IPS DF 6.9 (cell line): ENCODE measurements at places on chromosomes 16 and 17.

DNA sequence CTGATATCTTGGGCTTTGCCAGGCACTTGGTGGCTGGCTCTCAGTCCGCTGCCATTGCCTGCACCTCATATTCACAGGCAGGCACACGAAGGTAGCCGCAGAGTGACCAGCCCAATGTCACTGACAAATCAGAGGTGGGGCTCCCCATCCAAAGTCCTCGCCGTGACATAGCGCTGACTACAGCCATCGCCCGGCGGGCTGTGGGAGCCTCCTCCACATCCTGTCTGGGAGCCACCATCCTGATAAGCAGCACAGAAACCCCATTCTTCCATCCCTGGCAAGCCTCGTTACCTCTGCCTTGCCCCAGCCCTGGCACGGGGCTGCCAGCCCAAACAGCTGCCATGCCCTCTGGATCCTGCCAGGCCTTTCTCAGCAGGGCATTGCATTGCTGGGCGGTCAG, 437.8 kb downstream of the SLC39A11 start:
- DNase-seq, result no peak

- peak; percentile 75 for DNase-seq
These were observed 7.2 kb downstream of the GRIN2C start for GRCh38 chr17:74852237-74853047.

DNA sequence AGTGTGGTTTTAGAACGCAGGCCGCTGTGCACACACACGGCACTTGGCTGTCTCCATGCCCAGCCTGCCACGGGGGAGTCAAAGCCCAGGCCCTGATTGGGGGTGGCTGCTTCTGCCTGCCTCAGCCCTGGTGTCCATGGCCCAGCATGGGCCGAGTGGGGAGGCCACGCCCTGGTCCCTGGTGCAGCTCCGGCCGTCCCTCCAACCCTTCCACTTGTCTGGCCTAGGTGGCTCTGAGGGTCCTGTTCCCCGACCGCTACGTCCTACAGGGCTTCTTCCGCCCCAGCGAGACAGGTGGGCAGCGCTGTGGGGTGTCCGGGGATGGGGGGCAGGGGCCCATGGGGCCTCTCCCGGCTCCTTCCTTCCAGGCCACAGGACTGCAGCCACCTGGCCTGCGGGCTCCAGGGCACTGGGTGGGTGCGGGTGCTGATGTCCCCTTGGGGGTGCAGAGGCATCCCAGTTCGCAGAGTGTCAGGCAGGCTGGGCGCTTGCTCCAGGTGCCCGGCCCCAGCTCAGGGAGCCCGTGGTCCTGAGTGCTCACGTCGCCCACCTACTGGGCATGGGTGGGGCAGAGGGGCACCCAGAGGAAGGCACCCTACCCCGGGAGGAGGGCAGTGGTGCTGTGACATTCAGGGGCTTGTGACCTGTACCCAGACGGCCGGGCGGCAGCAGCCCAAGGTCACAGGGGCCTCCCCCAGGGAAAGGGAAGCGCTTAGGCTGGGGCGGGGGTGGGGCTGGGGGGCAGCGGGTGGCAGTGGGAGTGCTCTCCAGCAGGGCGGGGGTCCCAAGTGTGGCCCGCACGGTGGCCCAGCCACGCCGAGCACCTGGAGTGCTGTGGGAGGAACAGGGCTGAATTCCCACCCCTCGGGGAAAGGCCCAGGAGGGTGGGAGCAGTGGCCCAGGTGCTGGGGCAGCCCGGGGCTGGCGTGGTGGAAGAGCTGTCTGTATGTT, 11.8 kb downstream of the CENPX start:
- no peak for DNase-seq

GRCh38 chr17:61149106-61149825, 250.4 kb upstream of the TBX2 start:
- DNase-seq, result no peak

DNA sequence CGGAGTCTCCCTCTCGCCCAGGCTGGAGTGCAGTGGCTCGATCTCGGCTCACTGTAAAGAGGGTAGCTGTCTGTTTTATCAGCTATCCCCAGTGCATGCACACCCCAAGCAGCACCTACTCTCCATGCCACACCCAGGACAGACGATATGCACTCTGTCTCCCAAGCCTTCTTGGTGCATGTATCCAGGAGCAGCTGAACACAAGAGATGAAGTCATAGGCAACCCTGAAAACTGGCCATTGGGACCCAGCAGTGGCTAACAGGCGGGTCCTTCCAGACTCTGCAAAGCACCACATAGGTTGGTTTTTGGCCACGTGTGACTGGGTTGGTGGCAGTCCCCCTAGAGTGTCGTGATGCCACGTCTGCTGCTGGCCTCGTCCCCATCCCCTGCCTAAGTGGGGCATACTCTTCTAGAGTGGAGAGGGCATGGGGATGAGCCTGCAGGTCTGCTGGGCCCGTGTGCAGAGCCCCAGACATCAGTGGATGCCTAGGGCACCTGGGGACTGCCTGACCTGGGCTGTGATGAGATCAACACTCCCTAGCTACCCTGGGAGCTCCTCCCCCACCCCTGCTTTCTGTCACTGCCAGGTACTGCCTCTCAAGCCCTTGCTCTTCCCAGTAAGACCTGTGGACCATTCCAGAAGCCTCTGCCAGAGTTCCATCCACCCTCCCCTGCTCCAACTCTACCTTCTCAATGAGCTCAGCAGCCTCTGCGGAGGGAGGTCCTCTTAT, 9.3 kb downstream of the PDE6G start:
- no peak for DNase-seq

DNA sequence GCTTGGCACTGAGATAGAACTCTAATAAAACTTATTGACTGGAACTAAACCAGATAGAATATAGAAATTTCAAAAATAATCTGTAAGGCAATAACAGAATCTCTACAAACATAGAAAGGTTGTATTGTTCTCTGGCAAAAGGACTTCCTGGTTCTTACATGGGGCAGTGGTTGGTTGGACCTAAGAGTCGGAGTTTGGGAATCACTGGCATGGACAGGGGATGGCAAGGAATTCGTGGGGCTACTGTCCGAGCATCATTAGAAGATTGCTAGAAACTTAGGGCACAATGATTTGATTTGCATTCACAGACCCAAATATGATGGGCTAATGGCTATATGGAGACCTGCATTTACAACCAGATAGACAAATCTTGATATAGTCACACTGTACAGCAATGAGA, 103.8 kb upstream of the GOT2 start:
- no peak for DNase-seq

DNA sequence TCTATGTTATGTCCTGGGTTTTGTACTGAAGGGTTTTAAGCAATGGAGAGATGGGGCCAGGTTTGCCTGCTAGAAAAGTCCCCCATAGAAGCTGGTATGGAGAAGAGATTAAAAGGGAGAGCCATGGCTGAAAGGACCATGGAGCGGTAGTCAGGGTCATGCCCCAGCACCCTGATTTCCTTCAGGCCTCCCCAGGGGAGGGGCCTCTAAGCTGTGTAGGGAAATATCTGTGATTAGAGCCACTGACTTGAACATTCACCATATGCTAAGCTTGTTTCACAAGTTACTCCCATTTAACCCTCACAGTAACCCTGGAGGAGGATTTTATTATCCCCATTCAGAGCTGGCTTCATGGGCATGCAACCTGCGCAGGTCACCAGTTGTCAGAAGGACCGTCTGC, 3.8 kb upstream of the ATP2A3 start:
- no peak for DNase-seq

DNA sequence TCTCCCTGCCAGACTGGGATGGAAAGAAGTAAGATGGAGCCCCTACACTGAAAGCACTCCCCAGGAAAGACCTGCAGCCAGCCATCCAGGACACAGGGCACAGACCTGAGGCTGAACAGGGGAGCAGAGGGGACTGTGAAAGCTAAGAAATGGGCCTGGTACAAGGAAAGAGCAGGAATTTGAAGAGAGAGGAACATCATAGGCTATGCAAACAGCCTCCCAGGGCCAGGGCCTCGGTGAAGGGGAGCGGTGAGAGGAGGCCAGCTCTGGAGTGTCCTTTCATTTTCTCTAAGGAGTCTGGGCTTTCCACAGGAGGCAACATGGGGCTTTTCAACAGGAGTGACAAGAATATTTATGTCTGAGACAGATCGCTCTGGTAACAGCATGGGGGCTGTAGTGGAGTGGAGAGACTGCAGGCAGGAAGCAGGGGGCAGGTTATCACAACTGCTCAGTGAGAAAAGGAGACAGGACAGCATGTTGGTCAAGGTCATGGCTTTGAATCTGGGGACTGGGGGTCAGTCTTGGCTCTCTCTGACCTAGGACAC, 50.1 kb downstream of the TOM1L2 start:
- no peak for DNase-seq

DNA sequence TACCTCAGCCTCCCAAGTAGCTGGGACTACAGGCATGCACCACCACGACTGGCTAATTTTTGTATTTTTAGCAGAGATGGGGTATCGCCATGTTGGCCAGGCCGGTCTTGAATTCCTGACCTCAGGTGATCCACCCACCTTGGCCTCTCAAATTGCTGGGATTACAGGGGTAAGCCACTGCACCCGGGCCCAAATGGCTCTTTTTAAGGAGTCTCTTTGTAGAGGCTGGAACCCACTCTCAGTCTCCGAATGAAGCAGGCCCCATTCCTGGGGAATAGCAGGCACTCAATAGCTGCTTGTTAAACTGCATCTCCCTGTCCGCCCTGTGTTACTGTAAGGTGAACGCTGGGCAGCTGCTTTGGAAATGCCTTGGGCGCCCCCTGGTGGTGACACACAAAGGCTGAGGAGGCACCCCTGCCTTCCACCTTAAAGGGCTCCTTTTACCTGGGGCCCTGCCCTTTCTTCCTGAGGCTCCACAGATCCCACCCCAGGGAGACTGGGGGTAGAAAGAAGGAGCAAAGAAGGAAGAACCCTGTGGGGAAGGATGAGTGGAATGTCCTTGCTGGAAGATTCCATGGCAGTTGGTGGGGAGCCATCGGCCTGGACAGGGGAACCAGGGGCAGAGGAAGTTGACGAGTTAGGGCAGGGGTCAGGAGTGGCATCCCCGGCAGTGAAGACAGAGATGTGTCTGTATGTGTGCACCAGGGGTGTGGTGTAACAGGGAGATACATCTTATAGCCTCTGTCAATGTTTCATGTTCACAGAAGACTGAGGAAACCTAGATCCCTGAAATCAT, 6.1 kb upstream of the SP2 start:
- DNase-seq, result peak; percentile 74

DNA sequence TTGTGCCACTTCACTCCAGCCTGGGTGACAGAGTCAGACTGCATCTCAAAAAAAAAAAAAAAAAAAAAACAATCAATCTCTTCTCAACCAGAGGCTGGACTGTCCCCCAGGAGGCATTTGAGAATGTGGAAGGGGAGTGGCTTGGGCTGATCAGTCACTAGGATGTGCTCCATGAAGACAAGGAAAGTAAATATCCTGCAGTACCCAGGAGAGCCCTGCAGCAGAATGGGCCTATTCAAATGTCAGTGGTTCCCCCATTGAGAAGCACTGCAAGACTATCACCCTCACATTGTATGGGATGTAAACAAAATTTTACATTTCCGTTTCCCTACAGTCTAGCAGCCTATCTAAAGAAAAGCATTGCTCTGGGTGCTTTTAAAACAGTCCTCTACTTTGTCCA, 70.3 kb downstream of the DNAH9 start:
- peak; percentile 61 for DNase-seq

DNA sequence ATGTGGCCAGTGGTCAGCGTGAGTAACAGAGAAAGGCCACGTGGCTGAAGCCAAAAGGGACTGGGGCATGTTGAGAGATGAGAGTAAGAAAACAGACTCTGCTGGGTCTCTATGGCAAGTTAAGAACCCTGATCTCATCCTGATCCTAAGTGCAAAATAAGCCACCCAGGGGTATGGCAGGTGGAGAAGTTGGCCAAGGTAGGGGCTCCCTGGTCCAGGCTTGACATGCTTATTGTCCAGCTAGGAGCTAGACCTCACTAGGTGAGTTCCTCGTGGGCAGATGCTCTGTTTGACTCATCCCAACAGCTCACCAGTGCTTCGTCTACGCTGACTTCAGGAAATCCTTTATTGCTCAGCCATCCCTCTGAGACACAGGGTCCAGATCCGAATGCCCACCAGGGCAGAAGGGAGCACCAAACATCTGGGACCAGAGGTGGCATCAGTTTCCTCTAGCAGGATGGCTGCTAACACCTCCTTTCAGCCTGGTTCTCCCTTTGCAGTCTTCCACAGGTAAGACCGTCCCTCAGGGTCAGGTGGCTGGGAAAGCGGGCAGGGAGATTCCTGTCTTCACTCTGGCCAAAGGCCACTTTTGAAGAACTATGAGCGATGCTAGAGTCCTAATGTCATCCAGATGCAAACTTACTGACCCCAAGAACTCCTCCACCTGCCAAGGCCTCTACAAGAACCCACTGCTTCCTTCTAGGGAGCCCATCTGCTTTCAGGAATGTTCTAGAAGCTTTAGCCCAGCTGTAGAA, 99.5 kb downstream of the CDYL2 start:
- no peak for DNase-seq

- no peak for DNase-seq
These were observed 4.3 kb upstream of the MYL4 start for GRCh38 chr17:47204722-47205418.

DNA sequence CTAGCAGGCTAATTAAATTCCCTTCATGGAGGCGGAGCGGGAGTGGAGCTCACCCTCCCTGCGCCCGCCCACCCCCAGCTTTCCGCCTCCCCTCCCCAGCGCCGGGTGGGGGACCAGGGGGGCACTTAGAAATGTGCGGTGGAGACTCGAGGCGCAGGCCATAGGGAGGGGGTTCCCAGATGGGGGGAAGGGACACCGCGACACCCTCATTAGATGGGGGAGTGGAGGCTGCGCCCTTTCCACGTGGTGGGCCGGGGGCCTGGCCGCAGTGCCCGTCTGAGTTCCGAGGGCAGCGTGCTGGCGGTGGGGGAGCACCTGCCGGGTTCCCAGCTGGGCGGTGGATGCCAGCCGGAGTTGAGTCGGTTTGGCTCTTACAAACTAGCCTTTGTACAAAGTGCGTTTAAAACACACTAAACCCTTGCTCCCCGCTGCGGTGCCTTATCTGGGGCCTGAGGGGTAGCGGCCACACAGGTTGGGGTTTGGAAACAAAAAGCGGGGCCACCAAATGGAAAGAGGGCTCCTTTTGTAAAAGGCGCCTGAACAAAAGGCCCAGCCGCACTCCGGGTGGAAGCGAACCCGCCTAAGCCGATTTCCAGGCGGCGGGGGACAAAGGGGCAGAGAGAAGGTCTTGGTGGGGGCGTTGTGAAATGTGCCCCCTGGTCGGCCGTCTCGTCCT, 1.4 kb downstream of the GSE1 start:
- DNase-seq, result no peak

GRCh38 chr17:20987511-20987910, 55.3 kb downstream of the USP22 start:
- no peak for DNase-seq

- DNase-seq, result no peak
These were observed 11.6 kb downstream of the DDX42 start for GRCh38 chr17:63785556-63785955.

- no peak for DNase-seq
These were observed at the start of gene TNFSF13 for GRCh38 chr17:7558544-7559319. TSS of gene TNFSF13 (plus strand) at chr17:7558750. CDS start at chr17:7559040, 290 bp downstream.

- DNase-seq, result no peak
These were observed 16.5 kb upstream of the SOX9 start for GRCh38 chr17:72104164-72104862.
